ENCODE measurements at places on chromosomes 7 and 10. TPM values are rescaled to one million over a fixed set of nuclear protein-coding genes. Genes with fewer than 3 reads are reported as not detected.

DNA sequence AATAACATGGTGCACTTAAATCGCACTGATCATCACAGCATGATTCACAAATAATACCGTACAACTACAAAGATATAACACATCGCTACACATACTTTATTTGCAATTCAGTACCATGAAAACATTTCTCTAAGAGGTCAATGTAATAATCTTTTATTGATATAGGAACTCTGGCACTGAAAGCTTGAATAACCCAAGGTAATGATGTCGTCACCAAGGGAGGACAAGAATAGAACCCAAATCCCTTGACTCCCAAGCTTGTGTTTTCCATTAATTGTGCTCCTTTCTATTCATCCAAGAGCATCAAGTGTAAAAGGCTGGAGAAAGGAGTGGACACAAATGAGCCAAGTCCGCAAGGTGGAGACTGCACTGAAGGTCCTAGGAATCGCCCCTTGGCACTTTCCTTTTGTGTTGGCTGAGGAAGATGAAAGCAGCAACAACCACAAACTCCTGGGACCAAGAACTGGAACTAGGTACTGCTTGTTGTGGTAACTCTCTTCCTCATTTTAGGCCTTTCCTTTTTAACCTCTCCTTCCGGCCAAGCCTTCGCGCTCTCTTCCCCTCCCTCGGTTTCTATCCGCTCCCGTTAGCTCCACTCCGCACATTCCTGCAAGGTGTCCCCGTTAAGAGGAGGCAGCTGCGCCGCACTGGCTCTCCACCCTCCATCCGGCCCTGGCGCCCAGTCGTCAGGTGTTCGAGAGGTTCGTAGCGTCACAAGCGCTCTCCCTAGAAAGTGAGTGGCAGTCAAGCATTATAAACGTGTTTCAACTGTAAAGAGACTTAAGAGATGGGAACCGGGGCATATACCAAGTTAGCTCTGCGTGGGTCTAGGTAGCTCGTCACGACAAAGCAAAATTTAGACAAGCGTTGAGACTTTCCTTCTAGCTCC lies 1.0 kb upstream of the CBLL1 start:
- DNase-seq: no peak

DNA sequence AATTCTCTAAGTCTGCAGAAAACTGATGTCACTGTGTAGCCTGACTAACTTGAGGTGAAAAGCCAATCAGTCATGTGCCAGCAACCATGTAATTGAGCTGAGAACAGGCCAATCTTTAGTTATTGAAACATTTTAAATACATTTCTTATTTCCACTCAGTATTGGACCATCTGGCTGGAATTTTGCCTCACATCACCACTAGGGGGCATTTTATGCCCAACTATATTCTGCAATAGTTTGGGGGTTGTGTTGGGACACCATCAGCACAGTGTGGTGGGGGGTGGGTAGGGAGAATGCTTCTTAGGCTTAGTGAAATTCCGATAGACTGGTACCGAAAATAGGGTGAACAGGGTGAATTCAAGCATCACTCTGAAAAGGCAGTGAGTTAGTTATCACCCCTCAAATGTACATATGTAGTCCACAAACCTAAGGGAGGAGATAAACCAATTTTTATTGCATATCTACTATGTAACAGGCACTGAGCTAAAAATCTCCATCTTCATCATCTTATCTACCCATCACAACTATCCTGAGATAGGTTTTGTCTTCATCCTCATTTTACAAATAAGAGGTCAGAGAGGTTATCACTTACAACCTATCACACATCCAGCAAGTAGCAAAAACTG lies 17.8 kb downstream of the NPSR1 start:
- no peak for DNase-seq

- no peak for DNase-seq
Observed at GRCh38 chr7:112411186-112411795, 39.0 kb upstream of the IFRD1 start.

DNA sequence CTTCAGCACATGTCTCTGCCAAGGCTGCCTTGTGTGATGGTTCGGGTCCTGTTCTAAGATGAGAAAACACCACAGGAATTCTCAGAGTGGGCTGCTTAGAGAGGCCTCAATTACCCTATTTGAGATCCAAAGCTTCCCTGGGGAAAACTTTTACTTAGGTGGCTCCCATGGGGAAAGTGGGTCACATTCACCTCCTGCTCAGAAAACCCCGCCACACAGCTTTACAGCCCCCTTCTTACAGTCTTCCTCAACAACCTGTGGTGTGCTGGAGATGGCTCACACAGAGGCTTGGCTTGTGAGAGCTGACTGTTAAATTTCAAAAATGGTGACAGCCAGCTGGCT lies 36.6 kb upstream of the KCNIP2 start:
- no peak for DNase-seq

DNA sequence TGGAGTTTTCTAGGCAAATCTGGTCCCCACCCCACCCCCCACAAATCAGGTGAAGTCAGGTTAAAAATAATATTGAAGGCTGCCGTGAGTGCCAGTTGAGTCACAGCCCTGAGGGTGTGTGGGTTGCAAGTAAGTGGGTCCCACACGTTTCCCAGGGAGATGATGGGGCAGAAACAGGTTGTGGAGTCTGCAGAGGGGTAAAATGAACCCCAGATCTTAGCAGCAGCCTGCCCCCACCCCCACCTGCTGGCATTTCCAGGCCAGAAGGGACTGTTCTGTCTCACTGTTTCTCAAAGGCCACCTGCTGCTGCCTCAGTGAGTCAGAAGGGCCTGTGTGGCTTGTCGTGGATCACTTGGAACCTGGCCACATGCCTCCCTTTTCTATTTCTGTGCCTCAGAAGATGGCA lies 59.8 kb upstream of the SMNDC1 start:
- no peak for DNase-seq

- peak; percentile 35 for DNase-seq
Observed at GRCh38 chr7:39950473-39951225, 593 bp downstream of the CDK13 start.

DNA sequence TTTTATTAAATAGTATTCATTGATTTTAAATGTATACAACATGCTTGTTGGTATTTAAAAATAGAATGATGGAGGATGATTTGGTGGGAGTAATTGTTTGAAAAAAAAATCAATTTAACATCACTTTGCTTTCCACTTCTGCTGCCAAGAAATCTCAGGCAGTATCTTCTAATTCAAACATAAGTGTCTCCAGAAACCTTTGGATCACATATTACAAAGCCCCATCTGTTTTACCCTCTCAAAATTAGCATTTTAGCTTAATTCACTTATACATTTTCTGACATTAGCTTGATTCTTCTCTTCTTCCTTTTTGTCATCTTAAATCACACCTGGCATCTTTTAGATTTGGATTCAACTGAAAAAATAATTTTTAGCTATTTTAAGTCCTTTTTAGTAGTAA lies 72.9 kb upstream of the KMT2C start:
- no peak for DNase-seq

- no peak for DNase-seq
Observed at GRCh38 chr10:91907914-91908336, 1.4 kb downstream of the FGFBP3 start.

- no peak for DNase-seq
Observed at GRCh38 chr7:66399566-66399965, 194.4 kb downstream of the TPST1 start.

PDSS1 gene
- 27.9 TPM for total RNA-seq

PNLIPRP2 gene
- not detected for total RNA-seq

GRCh38 chr7:108920490-108920889 lies 350.8 kb downstream of the DNAJB9 start:
- DNase-seq: no peak

GRCh38 chr7:20577441-20578071 lies 37.9 kb upstream of the ABCB5 start:
- no peak for DNase-seq

DNA sequence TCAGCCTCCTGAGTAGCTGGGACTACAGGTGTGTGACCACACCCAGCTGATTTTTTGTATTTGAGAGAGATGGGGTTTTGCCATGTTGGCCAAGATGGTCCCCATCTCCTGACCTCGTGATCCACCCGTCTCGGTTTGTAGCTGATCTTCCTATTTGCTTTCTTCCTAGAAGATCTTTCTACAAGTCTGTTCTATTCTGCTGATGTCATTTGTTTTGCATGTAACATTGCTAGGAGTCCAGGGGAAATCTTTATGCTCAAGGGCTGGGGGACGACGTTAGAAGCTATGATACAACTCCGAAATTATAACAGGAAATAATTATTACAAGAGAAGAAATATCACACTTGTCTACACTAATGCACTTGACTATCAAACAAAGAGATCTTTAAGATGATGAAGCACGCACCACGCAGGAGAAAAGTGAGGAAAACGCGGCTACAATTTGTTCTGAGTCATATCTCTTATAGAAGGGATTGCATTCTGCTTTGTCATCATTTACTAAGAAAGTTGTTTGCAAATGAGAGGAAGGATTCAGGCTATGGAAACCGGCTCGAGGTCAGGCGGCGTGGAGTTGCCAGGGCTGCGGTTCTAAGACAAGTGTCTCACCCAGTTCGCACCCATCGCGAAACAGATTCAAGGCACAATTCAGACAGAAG lies 103.0 kb upstream of the CARD11 start:
- DNase-seq: no peak

DNA sequence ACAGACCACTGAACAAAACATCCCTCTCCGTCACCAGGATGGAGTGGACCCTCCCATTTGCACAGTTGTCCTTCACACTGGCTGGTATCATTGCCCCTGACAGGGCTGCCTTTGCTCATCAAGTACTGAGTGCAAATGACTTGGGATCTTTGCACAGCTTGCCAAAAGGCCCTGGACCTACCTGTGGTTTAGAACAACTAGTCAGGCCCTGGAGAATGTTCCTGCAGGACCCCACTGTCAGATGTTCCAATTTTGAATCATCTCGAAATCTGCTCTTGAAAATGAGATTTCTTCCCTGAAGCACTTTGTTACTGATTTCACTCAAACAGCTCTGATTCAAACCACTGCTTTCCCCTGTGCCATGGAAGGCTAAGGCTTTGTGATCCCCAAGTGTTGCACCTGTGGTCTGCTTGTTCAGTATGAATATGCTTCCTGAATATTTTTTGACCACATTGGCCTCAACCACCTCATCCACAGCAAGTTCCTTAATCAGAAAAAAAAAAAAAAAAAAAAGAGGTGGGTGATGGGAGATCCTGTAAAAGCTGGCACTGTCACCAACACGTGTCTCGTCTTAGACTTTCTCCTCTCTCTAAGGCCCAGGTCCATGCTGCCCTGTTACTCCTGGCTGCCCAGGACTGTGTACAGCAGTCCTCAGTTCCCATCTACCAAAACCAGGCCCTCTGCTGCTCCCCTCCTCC lies 2.7 kb upstream of the AOAH start:
- DNase-seq: no peak

DNA sequence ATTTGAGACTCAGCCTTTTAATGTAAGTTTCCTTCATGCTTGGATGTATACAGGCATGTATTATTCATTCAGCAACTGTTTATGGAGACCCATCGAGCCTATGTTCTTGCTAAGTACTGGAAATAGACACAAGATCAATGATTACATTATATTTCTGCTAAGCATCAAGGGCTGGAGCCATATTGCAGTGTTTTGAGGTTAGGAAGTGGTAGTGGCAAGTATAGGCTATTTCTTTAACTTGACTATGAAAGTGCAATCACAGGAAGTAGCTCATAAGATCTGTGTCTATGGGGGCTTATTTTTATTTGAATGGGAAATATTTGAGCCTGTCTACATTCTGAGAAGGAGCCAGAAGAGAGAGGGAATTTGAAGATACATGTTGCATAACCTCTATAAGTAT lies 123.8 kb downstream of the HDAC9 start:
- no peak for DNase-seq
